ENCODE measurements at places on chromosomes 16 and 17.
A peak's percentile ranks its signal among the peaks of the same experiment; 100 is the strongest.

DNA sequence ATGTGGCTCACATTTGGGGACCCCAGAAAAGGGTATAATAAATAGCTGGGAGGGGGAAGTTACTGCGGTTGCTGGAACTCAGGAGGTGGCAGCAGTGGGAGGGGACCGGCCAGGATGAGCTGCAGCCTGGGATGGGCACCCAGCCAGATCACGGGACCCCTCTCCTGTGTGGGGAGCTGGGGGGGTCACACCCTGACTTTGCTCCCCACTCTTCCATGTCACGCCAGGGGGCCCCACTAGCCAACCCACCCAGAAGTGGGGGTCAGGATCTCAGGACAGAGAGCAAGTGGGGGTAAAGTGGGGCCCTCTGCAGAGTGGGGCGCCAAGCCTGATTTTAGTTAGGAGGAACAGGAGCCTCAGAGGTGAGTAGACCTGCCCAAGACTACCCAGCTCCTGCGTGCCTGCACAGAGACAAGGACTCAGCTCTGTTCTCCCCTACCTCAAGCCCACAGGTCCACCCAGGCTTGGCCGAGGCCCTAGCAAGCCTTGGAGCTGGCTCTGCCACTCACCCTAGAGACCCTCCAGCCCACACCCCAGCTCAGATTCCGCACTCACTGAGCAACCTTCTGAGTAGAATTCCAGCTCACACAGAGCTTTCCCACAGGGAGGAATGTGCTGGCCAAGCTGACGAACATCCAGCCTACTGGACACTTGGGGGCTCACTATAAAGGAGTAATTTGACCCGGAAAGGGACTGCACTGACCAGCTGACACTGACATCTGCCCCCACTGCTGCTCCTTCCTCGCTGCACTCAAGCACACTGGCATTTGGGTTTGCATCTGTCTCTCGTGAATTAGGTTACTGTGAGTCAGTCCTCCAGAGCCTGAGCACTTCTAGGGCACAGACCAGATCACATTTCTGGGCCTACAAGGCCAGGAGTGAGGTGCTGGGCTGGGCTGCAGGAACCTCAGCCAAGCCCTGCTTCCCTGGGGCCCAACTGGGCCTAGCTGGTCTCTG lies 310.1 kb downstream of the C16orf95 start:
- no peak for DNase-seq

- DNase-seq: no peak
Observed at GRCh38 chr17:43830510-43831140, 2.3 kb downstream of the MPP3 start.

DNA sequence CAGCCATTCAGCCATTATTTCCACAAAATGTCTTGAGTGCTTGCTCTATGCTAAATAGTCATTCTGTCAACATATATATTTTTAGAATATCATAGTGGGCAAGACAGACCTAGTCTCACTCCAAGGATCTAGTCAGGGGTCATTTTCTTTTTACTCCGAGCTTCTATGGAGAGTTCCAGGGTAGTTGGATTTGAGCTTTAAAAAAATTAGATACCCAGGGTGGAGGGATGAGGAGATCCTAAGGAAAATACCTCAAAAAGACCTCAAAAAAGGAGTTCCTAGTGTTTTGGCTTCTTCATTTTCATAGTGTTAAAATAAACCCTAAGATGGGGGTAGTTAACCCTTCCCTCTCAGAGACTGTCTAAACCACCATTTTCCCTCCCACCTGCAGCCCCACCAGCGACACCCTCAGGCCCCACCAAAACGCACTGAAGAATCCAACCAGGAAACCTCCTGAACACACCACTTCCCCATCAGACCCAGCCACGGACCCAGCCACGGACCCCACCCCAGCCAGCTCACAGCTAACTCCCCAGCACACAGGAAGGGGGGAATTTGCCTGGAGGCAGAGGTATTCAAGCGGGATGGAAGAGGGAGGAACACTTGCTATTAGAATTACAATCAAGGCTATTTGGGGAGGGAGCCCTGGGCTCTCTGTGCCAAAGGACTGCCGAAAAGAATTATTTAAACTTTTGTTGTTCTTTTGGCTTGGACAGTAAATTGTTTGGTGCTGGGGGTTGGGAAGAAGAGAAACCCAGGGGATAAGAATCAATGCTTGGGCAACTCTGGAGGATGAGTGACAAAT lies 2.2 kb downstream of the ETV4 start:
- DNase-seq: peak; percentile 73

DNA sequence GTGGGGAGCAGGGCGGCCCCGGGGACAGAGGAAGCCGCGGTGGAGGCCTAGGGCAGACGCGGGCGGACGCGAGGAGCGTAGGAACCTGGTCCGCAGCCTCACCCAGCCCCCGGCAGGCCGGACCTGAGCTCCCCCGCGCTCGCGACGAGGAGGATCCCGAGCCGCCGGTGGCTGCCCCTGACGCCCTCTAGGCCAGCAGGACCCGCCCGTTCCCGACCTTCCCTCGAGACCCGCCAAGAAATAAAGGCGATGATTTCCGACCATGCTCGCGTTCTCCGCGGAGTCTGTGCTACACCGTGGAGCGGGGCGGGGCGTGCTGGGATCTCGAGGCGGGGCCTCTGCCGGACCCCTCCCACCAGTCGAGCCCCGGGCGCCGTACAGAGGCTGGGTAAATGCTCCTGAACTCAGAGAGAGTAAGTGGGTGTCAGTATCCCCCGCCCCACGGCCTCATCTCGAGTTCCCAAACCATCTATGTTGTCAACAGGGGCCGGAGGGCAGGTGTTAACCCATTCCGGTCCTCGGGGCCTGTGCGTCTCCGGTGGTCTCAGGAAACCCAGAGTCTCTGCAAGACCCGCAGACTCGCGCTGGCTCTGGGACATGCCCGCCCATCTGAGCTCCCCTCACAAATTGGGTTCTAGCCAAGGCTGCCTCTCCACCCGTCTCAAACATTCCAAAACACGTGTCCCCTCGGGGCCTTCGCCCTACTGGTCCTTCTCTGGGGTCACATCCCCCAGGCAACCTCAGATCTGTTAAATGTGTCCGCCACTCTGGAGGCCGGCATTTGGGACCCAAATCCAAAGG lies 13.7 kb downstream of the SYCE1L start:
- peak; percentile 84 for DNase-seq

DNA sequence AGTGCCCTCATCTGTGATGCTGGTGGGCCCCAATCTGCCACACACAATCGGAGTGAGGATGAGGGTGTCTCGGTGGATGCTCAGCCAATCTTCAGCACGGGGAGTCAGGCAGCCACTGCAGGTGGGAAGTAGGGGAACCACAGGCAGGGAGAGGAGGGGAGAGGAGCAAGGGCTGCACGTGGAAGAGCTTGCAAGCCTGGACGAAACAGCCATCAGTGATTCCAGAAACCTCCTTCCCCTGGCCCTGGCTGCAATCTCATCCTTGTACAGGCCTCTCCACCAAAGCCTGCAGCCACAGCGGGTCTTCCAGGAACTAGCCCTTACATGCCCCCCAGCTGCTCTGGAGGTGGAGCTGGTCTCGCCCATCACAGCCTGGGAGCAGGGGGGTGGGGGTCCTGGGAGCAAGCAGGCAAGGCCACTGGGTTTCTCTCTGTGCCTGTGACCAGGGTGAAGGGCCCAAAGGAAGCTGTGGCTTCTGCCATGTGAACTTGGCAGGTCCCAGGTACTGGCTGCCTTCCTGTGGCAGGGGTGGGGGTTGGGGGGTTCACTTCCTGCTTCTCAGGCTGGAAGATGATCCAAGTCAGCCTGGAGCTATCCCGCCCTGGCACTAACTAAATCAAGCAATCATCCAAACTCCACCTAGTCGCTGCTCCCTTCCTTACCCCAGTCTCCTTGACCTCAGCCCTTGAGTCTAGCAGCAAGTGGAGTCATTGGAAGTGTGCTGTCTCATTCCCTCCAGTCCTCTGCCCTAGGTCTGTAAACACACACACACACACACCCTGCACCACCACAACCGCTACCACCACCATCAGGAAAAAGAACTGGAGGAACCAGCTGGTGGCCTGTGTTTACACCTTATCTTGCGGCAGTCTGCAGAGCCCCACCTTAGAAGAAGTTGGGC lies 29.4 kb upstream of the MLKL start:
- DNase-seq: no peak

DNA sequence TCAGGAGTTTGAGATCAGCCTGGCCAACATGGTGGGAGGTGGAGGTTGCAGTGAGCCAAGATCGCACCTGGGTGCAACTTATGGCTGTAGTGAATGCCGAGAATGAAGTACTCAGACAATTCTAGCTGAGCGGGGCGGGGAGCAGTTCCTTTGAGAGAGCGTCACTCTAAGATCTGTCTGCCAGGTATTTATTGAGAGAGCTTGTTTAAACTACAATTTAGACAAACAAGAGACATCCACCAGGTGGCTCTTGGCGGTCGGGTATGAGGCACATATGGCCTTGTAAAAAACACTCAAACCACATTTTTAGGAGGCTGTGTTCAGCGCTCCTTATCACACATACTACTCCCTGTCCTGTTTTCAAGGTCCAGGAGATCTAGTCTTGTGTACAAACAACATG lies 40.6 kb upstream of the CDH1 start:
- no peak for DNase-seq

GRCh38 chr17:73474370-73474988 lies 162.7 kb upstream of the CDC42EP4 start:
- no peak for DNase-seq

- no peak for DNase-seq
Observed at GRCh38 chr17:58991718-58992331, 114.9 kb downstream of the TRIM37 start.

DNA sequence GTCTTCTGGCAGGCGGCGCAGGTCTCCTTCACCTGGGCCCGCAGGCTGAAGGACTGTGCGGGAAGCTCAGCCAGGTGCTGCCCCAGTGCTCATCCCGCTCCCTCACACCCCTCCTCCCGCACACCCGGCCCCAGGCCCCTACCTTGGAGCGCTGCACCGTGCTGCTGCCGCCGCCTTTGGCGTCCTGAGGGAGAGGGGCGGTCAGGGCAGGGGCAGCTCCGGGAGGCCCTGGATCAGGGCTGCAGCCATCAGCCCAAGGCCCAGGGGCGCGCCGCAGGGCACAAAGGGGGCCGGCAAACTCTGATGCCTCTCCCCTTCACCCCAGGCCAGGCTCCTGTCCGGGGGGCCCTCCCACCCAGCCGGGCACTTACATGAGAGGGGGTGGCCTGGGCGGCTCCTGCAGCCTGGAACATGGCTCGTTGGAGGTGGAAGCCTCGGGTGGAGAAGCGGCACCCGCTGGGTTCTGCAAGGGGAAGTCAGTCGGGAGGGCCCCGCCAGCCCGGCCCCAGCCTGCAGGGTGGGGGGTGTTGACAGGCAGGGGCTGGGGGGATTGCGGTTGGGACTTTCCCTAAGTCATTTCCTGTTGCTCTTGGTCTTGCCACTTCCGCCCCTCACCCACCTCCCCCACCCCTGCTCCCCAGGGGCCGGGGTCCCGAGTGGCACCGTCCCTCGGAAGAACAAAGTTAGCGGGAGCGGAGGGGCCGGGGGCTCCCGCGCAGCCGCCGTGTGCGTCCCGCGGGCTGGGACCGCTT lies 863 bp downstream of the LIMD2 start:
- peak; percentile 65 for DNase-seq

GRCh38 chr17:77352996-77353395 lies 212.2 kb downstream of the SEC14L1 start:
- DNase-seq: no peak

DNA sequence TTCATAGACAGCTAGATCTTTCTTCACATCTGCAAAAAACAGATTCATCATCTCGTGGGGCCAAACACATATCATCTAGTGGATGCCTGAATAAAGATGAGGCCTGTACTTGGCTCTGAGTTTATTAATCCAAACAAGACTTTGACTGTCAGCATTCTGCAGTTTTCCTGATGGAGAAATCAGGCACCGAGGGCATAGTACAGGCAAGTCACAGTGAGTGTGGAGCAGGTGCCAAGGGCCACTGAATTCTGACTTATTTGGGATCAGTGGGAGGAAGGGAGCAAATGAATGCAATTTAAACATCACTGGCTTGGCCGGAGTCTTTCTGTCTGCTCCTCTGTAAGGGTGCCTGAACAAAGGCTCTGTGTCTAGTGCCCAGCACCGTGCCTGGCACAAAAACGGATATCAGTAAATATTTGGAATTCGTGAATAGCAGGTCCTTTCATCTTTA lies 975 bp downstream of the CFAP20 start:
- DNase-seq: no peak

DNA sequence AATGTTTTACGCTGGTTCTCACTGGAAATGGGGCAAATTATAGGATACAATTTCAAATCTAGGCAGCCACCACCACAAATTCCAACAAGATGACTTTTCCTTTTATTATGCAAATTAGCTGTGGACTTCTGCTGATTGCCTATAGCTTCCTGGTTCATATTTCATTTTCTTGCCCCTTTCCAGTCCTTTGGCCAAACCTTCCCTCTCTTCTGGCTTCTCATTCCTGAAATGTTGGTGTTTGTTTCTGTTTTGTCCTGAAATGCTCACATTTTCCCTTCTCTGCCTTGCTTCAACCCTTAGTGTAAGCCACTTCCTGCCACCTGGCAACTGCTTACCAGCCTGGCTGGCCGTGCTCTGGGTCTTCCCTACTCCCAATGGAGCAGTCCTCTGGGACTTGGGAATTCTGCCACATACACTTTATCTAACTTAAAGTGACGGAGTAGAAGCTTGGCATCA lies 14.0 kb downstream of the PRSS54 start:
- peak; percentile 52 for DNase-seq

DNA sequence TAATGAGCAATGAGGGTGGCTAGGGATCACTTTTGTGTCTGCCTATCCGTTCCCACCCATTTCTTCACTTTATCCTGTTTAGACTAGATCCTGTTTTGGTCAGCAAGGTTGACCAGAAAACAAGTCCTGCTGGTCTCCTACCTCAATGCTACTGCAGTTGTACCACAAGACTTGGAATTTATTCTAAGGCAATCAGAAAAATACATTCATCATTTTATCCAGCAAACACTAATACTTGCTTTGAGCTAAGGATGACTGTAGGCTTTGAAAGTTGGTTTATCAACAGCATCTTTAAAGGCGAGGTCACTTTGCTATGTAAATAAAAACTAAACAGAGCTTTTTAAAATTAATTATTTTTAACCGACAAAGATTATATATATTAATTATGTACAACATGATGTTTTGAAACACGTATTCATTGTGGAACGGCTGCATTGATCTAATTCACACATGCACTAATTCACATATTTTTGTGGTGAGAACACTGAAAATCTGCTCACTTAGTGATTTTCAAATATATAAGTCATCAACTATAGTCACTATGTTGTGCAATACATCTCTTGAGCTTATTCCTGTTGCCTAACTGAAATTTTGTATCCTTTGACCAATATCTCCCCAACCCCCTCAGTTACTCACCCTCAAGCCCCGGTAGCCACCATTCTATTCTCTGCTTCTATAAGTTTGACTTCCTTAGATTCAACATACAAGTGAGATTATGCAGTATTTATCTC lies 125.9 kb upstream of the HS3ST3A1 start:
- DNase-seq: no peak

DNA sequence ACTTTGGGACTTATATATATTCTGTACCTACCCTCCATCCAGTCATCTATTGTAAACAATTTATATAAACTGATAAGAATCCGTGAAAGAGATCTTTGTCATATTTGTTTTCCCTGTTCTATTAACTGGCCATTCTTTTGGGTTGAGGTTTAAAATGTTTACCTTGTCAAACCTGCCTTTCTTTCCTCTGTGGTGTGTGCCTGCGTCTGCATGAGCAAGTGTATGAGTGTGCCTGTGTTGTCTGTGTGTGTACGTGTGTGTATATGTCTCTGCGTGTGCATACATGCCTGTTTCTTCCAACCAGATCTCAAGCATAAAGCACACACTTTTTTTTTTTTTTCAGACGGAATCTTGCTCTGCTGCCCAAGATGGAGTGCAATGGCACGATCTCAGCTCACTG lies 201.5 kb downstream of the C16orf95 start:
- no peak for DNase-seq
